ENCODE measurements at places on chromosomes 6 and 20.

DNA sequence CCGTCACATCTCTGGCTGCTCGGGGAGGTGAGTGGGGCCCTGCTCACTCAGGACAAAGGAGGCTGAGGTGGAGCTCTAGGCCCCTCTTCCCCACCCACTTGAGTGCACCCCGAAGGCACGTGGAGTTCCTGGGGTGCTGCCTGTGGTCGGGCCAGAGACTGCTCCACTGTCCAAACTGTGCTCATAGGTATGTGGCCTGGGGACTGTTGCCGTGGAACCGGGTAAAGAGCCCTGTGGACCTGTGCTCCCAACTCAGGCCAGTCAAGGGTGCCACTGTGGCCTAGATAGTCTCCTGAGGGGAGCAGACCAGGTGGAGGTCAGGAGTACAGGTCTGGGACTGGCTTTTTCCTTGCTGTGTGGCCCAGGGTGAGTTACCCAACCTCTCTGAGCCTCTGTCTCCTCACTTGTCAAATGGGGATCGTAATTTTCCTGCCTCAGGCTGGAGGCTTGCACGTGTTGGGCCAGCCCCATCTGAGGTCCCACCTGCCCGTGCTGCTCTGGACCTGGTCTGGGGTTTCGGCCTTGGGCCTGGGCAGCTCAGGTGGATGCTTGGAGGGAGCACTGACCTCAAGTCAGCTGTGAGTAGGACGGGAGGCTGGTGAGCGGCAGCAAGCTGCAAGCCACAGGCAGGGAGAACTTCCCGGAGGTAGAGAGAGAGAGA, 12.4 kb upstream of the NPBWR2 start:
- DNase-seq, result no peak

DNA sequence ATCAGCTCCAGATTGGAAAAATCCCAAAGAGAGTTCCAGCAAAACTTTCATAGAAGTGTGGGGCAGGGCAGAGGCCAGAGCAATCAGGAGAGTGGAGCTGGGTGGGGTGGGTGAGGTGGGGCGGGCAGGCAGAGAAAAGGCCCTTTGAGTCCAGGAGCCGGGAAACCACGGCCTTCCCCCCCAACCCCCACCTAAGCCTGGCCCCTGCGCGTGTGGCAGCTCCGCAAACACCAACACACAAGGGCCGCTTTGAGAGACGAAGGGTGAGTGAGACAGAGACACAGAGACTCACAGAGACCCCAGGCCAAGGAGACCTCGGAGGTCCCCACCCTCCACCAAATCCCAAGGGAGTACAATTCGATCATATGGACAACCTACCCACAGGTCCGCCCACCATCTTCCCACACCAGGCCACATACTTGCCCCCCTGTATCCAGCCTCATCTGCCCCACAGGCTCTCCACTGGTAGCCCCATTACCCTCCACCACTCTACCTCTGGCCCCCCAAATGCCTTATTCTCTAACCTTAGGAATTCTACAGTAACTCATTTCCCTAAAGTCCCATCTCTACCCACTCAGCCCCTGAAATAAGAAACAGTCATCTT, 1.7 kb downstream of the COL11A2 start:
- DNase-seq, result no peak

- DNase-seq, result no peak
Observed at GRCh38 chr6:111615916-111616612, 10.4 kb upstream of the TRAF3IP2 start.

DNA sequence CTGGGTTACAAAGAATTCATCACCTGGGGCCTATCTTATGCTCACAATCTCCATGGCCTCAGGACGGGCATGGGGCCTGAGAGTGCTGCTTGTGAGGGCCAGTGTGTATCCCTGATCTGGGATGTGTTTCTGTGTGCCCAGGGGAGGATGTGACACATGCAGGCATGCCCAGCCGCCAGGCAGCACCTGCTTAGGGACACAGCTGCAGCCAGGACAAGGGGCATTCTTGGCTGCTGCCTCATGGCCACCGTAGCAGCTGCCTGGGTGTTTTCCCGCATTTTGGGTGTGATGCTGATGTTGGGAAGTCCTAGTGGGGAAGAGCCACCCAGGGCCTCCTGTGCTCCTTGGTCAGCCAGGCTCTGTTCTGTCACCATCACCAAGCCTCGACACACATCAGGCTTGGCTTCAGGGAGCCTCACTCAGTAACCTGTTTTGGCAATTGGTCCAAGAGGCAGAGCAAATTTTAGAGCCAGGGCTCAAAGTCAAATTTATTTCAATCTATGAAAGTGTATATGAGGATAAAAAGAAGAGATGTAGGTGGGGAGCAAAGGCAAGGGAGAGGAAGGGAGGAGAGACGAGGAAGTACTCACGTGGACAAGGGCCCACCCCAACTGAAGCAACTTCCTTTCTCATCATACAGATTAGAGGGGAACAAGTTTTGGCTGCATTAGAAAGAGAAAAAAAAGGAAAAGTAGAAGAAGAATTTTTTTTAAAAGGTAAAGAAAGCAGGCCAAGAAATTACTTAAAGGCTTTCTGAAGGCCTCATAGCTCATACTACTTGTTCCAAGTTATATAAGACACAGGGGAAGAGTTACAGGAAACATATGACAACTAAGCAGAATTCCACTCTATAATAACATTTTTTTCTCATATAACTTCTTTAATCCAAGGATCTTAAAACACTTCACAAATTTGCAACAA, 269.9 kb upstream of the SUPT3H start:
- no peak for DNase-seq

- DNase-seq, result peak; percentile 68
Observed at GRCh38 chr20:46803123-46804020, 91.3 kb upstream of the EYA2 start.

DNA sequence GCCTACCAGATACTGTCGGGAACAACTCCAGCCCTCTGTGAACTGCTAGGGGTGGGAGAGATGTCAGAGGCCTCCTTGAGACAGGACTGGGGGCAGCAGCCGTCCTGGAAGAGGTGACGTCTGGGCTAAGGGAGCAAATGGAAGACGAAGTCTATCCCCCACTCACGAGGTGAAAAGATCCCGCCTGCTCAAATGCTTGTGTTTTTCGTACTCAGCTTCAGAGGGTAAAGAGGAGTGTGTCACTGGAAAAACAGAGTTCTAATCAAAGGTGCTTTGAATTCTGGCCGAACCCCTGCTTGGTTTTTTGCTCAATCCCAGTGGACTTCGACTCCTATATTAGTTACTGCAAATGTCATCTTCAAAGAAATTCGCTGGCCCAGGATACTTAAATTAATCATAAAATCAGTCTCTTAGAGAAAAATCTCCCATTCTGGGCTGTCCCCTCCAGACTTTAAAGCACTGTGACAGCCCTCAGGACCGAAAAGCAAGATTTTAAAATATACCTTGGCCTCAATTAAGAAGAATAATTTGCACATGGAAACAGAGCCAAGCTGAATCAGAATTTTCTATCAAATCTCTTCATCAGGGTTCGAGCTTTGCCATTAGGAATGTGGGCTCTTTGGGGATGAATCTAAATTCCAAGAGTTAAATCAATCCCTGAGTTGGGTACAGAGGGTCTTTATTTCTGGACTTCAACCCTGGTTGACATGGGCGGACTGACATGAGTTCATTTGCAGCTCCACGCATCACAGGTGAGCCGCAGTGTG, 61.8 kb upstream of the AFDN start:
- no peak for DNase-seq

DNA sequence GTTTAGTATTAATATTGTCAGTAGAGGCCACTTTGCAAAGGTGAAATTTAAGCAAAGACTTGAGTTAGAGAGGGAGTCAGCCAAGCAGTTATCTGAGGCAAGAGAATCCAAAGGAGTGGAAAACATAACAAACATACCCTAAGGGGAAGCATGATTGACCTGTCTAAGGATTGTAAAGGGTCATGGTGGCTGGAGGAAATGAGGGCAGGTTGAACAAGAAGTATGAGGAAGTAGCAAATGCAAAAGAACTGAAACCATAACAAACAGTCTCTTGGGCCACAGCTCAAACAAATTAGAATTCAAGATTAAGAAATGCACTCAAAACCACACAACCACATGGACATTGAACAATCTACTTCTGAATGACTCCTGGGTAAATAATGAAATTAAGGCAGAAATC, 103.2 kb downstream of the FBXO5 start:
- no peak for DNase-seq

All from NCI-H524 (cell line).